ENCODE measurements at places on chromosomes 7 and 10. TPM values are rescaled to one million over a fixed set of nuclear protein-coding genes. Genes with fewer than 3 reads are reported as not detected.

- DNase-seq = no peak
These were observed 984 bp upstream of the IKZF1 start for GRCh38 chr7:50303335-50304128.

- DNase-seq = no peak
These were observed 8.9 kb downstream of the GLI3 start for GRCh38 chr7:42227936-42228591.

- DNase-seq = no peak
These were observed 36.3 kb downstream of the CHN2 start for GRCh38 chr7:29230871-29231345.

- DNase-seq = no peak
These were observed 248.4 kb downstream of the BMPER start for GRCh38 chr7:34153656-34154270.

FXYD4 gene
- total RNA-seq = not detected

All from HFFc6 (cell line).